ENCODE measurements at places on chromosomes 12 and 14.
A peak's percentile ranks its signal among the peaks of the same experiment; 100 is the strongest.

DNA sequence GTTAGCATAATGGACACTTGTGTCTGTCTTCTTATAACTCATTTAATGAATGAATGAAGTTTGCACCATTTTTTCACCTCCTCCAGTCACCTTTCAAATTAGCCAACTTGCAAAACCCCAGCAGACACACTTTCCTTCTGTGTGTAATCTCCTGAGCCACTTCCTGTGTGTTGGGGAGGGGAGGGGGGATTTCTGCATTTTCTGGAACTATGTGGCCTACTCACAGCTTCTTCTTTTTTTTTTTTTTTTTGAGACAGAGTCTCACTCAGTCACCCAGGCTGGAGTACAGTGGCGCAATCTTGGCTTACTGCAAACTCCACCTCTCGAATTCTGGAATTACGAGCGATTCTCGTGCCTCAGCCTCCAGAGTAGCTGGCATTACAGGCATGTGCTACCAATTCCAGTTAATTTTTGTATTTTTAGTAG lies 4.1 kb upstream of the SERPINA1 start:
- peak; percentile 59 for DNase-seq

DNA sequence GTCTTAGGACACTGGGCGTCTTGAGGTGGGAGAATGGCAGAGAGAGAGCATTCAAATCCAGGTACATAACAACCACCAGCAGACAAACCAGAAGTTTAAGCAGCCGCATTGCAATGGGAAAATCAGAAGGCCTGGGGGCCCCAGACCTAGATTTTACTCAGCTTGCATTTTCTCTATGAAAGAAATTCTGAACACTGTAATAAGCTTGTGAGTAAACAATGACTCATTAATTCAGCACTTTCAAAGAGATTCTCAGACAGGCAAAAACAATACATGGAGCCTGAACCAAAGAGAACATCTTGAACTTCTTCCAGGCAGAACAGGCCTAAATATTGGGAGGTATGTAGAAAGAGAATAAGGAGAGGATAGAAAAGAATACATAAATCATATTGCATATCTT lies 69.8 kb upstream of the IFNG-AS1 start:
- no peak for DNase-seq

DNA sequence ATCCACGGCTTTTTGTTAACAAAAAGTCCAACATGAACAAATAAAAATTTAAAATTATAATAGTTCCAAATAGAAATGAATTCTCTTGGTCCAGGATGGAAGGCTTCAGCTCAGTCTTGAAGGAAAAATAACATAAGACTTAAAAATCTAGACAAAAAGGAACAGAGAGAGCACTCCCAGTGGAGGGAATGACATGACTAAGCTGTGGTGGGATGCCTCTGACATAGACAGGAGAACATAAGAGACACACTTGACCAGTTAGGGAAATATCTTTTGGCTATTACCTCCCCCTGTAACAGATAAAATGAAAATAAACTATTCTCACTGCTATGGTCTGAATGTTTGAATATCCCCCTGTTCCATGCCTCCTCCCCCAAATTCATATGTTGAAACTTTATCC lies 106.8 kb downstream of the BBS10 start:
- DNase-seq: no peak

- DNase-seq: no peak
Measured at GRCh38 chr12:1444142-1444516, 150.3 kb downstream of the FBXL14 start.

GRCh38 chr14:54686219-54686870 lies 119.4 kb downstream of the SAMD4A start:
- DNase-seq: no peak

DNA sequence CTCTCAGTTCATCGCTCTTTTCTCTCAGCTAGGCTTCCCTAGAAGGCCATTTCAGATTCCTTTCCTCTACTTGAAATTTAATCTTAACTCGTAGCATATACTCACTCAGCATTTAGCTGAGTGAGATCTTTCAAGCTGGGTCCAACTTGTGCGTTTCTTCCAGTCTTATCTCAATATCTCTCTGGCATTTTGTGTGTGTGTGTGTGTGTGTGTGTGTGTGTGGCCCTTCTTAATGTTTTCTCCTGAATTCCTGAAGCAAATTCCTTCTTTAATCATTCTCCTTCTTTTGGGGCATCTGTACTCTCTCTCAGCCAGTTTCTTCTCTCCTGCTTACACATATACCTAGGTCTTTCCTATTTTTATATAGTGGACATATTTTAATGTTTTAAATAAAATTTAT lies 129.1 kb downstream of the KITLG start:
- DNase-seq: no peak

GRCh38 chr14:96104469-96105057 lies 65.4 kb downstream of the C14orf132 start:
- peak; percentile 24 for DNase-seq

GRCh38 chr12:531951-532585 lies 72.3 kb downstream of the B4GALNT3 start:
- DNase-seq: no peak

DNA sequence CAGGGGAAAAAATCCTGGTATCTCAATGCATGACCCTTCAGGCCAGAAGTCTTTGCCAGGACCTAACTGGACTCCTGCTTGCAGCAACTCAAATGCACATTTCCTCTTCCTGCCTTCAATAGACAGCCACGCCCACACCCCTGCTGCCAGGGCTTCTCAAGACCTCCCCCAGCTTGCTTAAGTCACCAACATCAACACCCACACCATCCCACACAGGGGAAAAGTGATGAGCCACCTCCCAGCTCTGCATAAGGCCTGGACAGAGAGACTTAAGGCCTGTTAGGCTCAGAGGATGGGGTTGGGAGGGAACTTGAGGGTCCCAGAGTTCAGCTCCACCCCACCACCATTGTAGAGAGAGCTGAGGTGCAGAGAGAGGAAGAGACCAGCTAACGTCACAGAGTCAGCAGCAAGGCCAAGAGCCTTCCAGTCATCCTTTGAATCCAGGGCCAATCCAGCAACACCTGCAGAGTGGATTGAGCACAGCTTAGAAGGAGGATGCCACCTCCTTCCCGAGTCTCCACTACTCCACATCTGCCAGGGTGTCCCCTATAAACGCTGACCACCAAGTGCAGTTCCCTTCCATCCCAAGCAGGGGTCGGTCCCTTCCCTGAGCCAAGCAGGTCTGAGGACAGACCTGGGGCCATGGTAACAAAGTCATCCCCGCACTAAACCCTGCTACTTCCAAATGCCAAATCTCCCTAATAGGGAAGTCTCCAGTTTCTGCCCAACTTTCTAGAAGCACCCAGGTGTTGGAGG lies 50.0 kb downstream of the KDM2B start:
- DNase-seq: no peak

DNA sequence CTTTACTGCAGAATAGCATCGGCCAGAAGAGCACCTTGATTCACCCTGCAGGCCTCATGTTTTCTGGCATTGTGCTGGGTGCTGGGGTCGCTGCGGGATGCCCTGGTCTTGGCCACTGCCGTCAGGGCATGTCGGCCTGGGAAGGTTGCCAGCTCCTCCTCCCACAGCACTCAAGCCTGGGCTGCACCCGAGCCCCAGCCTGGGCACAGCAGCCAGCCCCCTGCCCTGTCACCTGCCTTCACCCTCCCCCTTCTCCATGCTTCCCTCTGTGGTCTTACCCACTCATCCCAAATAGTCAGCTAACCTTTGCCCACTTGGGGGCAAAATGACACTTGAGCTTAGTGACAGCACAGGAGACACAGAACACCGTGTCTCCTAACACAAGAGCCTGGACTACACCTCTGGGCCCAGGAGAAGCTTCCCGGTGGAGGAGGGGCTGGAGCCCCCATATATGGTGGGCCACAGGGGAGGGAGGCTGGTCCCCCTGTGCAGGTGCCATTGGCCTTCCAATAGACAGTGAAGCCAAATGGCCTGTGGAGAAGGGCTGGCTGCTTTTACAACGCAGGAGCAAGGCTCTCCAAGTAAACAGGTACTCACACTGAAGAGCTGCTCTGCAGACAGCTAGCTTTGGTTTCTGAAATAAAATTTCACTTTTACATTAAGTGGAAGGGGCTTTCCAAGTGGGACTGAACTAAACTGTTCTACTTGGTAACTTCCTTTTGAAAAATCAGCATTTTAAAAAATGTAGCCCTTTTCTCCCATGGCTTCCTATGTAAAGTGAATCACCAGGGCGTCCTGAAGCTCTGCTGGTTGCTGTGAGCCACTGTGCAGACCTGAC lies 51.2 kb upstream of the AMN start:
- DNase-seq: no peak

GRCh38 chr12:70306676-70307075 lies 59.4 kb upstream of the KCNMB4 start:
- no peak for DNase-seq

GRCh38 chr12:65263777-65264176 lies 14.7 kb upstream of the MSRB3 start:
- no peak for DNase-seq

GRCh38 chr12:15540005-15540404 lies 217.7 kb downstream of the PTPRO start:
- DNase-seq: no peak

- DNase-seq: no peak
Measured at GRCh38 chr12:1838205-1838993, 18.0 kb downstream of the LRTM2 start.

DNA sequence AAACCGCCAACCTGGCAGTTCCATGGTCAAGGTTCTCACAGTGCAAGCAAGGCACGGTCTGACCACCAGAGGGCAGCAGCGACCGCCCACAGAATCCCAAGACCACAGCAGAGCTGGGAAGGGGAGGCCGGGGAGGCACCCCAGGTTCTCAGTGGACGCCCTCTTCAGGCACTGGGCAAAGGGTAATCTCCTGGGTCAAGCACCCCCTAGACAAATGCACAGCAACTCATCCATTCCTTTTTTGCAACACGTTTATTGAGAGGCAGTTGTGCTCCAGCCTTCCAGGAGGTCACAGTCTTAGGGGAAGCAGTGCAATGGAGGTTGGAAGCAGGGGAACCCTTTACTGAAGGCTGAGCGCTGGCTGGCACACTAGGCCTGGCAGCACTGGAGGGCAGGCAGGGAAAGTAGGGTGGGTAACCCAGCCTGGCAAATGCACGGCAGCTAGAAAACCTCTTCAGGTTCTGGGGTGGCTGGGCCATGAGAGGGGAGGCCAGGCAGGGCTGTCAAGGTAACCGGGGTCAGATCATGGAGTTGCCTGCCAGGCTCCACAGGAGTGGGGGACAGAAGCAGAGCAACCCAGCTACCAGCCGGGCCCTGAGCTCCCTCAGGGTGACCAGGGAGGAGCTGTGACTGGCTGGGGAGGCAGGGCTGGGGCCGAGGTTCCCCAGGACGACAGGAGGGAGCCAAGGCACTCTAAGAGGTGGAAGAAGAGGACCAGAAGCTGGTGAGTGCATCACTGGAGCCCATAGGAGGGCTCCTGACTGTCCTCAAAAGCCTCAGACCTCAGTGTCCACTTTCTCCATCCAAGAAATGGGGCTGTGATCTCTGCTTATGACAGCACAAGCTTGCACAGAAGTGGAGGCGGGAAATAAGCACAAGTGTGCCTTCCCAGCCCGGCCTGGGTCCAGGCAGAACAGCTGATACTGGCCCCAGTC lies 1.8 kb upstream of the RHOF start:
- peak; percentile 83 for DNase-seq

DNA sequence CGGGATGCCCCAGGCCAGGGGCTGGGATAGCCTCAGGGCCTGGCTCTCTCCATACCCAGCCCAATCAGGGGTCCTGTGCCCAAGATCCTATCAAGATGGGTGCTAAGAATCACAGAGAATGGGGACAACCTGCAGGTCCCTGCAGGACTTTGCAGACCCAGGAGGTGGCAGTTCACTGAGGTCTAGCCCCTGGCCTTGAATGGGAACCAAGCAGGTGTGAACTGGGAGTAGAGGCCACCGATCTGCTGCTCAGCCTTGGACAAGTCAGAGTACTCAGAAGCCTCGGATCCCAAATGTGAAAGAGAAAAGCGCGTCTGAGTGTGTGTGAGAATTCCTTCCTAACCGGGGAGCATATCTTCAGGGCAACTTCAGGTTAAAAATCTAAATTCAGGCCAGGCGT lies 76.2 kb downstream of the ARL6IP4 start:
- no peak for DNase-seq

DNA sequence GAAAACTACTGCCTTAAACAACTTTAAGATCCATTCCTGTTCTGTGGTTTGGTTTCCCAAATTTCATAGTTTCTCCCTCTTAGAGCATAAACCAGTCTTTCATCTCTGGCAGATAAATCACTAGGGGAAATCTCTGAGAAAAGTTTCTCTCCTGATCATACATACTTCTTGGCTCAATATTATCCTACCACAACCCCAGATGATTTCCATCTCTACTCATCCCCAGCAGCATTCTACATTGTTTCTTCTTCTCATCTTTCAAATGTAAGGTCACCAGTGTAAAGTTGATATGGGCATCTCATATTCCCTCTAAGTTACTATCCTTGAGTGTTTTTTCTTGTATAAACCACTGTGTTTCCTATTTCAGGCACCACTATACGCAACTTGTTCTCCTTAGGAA lies 45.9 kb upstream of the PLEKHG7 start:
- DNase-seq: no peak

DNA sequence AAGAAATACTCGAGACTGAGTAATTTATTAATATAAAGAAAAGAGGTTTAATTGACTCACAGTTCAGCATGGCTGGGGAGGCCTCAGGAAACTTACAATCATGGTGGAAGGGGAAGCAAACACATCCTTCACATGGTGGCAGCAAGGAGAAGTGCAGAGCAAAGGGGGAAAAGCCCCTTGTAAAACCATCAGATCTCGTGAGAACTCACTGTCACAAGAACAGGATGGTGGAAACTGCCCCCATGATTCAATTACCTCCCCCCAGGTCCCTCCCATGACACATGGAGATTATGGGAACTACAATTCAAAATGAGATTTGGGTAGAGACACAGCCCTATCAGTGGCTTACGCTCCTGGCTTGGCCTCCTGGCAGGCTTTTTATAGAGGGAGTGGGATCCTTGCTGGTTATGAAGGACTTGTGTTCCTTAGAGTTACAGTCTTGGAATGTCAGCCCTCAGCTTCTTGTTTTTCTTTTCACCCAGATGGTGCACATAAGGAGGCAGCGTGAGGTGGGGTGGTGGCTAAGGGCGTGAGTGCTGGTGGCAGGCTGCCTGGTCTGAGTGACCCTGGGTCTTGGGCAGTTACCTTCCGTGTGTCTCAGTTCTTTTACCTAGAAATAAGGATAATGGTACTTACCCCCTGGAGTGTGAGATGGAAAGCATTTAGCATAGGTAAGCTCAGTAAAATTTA lies 25.7 kb downstream of the TRAF3 start:
- no peak for DNase-seq

DNA sequence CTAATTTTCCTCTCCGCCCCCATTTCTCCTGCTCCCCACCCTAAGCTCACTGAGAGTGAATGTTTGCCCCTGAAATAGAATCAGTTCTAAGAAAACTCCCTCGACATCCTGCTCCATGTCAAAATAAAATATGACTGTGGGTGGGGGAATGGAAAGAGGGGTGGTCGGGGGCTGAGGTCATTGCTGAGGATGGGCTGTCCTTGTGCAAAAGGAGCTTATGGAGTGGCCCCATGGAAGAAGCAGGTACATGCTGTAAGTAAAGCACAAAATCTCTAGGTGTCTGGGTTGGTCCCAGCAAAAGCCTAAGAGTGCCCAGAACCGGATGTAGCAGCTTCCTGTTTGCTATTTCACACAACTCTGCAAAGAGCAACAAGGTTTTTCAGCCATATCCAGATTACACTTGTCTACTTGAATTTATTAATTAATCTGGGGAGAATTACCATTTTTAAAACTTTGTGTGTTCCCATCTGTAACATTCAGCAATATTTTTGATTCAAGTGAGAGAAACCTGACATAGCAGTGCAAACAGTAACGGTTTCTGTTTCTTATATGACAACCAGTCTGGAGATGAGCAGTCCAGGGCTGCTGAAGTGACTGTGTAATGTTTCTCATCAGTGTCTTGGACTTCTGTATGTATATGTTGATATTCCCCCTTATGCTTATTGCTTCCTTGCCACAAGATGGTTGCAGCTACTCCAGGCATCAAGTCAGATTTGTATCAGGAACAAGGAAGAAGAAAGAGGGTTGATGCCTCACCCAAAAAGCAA lies 40.4 kb upstream of the GZMB start:
- DNase-seq: no peak
